ENCODE measurements at places on chromosomes 7 and 10.

DNA sequence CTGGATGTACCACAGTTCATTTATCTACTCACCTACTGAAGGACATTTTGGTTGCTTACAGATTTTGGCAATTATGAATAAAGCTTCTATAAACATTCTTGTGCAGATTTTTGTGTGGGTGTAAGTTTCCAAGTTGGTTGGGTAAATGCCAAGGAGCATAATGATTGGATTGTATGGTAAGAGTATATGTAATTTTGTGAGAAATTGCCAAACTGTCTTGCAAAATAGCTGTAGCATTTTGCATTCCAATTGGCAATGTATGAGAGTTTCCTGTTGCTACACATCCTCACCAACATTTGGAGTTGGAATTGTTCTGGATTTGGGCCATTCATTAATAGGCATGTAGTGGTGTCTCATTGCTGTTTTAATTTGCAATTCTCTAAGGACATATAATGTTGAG lies 33.9 kb upstream of the HYAL4 start:
- DNase-seq: no peak

- DNase-seq: no peak
Measured at GRCh38 chr10:45265996-45266395, 49.4 kb downstream of the OR13A1 start.

DNA sequence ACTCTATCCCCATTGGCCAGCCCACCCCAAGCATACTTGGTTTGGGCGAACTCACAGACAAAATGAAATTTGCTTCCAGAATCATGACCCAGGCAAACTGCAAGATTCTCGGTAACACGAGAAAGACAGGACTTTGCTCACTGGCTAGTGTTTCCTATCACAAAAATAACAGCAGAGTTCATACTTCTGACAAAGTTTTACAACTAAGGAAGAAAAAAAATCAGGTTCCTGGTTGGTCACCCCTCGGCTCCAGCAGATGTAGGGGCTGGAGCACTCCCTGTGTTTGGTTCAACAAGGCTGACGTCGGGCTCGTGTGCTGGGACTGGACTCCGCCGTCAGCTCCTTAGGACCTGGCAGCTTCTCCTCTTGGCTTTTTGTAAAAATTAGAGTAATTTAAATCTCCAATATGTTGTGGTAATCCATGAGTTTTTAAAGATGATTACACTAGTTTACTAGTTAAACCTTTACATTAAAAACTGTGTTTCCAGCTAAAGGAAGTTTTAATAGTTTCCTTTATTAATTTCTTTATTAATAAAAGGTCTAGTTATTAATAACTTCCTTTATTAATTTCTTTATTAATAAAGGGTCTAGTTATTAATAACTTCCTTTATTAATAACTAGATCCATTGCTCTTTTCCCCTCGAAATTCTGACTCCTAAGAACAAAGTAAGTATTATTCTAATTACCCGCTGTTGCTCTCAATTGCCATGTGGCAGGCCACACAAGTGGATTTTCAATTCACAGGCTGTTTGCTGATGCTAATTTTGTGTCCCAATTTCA lies 115.6 kb upstream of the RNF32 start:
- no peak for DNase-seq

DNA sequence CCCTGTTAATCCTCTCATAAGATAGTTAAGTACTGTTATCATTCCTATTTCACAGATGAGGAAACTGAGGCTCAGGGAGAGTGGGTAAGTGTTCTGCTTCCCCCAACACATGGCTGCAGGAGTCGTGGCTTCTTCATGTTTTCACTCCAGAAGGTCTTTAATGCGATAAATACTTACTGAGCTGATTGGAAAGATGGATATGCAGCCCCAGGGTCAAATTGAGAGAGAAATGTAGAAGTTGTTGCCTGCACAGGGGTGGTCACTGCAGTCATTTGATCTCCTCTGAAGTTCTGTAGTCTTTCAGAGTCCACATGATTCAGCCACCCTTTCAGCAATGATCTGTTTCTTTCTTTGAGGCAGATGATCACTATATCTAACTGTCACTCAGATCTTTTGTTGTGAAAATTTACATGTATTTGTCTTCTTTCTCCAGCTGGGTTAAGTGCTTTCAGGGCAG lies 29.3 kb downstream of the CRCP start:
- DNase-seq: no peak

DNA sequence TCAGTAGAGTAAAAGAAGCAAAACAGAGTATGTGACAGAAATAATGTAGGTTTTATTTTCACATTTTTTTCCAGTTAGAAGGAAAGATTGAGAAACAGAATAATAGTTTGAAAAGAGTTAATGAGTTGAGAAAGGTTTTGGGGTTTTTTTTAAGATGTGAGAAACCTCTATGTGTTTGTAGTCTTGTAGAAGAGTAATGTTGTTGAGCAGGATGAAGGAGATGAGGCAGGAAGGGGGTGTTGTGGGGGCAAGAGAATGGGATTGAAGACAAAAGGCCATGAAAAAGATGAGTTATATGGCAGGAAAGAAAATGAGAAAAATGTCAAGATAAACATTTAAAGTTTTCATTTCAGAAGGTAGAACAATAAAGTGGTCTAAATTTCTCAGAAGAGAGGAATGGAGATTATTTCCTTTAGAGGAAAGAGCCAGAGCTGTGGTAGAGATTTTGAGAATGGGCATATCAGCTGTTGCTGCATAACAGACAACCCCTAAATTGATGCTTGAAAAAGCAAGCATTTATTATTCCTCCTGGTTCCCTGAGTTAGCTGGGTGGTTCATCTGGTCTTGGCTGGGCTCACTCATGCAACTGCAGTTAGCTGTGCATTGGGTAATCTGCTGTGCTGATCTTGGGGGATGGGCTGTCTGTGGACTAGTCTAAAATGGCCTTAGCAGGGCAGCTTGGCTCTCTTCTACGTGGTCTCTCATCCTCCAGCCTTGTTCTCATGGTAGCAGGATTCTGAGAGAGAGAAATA lies 27.1 kb downstream of the PCGF5 start:
- DNase-seq: no peak

- DNase-seq: no peak
Measured at GRCh38 chr7:4878336-4879335, 4.9 kb downstream of the RADIL start.

DNA sequence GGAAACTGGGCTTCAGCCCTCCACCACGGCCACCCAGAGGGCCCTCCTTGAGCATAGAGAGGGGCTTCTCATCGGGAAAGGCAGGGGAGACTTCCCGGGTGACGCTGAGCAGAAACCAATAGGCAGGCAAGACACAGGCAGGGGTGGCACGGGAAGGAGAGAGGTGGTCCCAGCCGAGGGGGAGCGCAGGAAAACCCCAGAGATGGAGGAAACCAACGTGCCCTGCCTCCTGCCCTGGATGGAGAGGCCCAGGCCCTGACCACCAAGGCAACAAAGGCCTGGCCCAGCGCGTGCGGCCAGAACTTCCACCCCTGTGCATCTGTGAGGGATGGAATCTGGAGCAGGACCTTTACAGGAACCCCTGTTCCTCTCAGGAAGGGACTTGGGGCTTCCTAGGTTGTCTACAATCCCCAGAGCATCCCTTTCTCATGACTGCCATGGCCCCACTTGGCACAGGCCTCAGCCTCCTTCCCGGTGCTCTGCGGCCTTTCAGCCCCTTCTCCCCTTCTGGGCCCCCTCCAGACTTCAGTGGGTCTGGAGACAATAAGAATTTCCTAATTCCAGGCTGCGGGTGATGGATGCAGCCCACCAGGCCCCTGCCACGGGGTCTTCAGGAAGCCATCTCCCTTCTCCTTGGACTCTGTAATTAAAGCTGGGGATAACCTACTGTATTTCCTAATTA lies 137.0 kb upstream of the RET start:
- DNase-seq: no peak

- no peak for DNase-seq
Measured at GRCh38 chr7:2613931-2614600, 17.7 kb upstream of the TTYH3 start.

DNA sequence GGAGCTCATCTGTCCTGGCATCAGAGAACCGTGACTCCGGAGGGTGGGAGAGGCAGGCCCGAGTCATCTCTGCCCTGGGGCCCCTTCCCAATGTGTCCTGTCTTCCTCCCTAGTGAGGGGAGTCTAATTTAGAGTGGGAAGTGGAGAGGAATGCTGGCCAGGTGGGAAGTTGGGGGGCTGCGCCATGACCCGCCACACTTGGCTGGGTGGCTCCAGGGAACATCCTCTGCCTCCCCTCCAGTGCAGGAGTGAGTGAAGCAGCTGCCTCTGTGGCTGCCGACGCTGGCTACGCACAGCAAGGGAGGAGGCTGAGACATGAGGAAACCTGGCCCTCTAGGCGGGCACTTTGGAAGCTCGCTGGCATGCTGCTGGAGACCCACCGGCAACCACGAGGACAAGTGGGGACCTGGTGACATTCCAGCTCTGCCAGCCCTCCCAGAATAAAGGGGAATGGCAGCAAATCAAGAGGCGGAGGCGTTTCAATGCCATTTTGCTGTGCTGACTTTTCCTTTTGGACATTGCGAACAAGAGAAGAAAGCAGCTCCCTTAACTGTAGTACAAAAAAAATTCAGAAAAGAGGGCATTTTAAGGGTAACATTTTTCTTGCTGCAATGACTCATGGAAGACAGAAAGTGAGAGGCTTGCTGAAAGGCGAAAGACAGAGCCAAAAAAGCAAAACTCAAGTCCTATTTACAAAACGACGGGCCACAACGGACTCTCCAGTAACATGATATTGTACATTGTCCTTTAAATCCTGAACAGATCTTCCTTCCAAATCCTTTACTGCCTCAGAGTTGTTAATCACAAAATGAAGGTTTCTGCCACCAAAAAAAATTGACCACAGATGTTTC lies 121.2 kb upstream of the PITRM1 start:
- no peak for DNase-seq

- DNase-seq: no peak
Measured at GRCh38 chr10:35607475-35608327, 2.6 kb downstream of the GJD4 start.

DNA sequence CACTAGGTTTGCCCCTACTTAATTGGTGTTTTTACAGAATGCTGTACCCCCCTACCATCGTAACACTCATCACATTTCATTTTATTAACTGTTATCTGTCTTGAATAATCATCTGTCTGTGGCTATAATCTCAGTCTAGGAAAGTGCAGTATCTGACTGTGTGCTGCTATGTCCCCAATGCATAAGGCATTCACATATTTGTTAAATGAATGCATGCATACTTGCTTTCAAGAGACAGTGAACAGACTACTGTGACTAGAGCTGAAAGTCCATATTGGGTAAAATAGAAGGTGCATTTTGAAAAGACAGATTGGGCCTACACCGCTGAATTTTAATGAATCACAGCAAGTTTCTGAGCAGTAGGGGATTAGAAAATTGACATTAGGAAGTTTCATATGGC lies 112.3 kb downstream of the ARHGAP12 start:
- DNase-seq: no peak

DNA sequence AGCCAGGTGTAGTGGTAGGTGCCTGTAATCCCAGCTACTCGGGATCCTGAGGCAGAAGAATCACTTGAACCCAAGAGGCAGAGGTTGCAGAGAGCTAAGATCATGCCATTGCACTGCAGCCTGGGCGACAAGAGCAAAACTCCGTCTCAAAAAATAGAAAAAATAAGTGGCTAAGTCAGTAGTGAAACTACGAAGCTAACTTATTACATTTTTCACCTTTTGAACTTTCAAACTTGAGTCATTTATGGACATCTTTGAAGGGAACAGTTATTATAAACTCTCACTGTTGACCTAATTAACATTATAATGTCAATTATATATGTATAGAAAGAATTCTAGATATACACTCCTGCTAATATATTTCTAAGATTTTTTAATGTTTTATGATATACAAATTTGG lies 541.5 kb upstream of the C7orf33 start:
- DNase-seq: no peak

DNA sequence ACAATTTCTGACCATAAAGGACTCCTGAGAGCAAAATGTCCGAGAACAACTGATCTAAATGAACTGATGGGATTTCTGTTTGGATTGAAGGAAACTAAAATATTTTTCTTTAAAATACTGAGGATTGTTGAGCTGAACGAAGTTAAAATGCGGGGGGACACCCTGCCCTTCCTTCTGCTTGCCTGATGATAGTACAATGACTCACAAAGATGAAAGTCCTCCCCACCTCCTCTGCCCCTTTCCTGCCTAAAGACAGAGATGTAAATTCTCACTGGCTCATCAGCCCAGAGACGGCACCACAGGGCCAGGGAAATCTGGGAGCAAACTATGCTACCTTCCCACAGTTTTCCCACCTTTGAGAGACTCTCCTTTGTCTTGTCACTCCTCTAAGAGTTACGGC lies 180.6 kb downstream of the PHTF2 start:
- DNase-seq: no peak

DNA sequence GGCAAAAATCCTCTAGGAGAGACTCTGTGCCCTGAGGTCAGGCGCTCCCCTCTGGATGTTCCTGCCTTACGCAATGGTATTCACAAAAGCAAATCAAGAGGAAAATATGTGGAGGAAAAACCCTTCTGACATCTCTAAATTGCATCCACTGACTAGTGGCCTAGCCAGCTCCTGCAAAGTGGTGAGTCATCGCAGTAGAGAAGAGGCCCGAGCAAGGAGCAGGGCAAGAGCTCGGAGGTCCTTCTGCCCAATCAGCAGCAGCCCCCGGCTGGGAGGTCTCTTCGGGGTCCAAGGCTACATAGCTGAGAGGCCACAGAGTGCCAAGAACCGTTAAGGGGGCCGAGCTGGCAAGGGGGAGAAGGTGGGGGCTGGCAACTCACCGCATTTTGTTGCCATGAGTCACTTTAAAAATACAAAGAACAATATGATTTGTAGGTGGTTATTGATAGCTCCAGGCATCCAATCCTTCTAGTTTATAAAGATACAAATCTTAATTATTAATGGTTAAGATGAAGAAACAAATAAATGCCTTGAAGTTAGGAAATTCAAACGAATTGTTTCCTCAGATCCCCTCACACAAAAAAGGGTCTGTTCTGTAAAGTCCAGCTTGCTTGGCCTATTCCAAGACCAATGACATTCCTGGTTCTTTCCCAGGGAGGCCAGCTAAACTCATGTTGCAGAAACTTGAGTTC lies 161.6 kb downstream of the PKD1L1 start:
- peak; percentile 27 for DNase-seq

GRCh38 chr10:99232360-99232999 lies 3.2 kb downstream of the HPSE2 start:
- DNase-seq: no peak

DNA sequence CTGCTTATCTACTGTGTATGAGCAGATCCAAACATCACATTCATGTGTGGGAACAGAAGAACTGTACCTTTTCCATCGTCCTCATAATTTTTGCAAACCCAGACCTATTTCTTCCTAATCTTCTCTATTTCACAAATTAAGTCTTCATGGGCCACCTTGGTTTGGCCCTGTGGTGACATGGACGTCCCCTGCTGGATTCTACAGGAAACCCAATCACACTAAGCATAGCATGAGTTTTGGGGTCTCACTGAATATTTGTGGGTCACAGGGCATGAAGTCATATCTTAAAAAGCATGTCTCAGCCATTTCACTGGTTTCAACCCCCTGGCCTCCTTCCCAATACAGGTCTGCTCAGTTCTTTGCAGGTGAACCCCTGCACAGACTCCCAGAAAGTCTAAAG lies 35.8 kb upstream of the CDCA7L start:
- DNase-seq: no peak

All from Peyer's patch (tissue), 4 donors.